ENCODE measurements at places on chromosomes 12 and 14.

GRCh38 chr12:59742841-59743240, 147.0 kb downstream of the SLC16A7 start:
- DNase-seq = no peak

DNA sequence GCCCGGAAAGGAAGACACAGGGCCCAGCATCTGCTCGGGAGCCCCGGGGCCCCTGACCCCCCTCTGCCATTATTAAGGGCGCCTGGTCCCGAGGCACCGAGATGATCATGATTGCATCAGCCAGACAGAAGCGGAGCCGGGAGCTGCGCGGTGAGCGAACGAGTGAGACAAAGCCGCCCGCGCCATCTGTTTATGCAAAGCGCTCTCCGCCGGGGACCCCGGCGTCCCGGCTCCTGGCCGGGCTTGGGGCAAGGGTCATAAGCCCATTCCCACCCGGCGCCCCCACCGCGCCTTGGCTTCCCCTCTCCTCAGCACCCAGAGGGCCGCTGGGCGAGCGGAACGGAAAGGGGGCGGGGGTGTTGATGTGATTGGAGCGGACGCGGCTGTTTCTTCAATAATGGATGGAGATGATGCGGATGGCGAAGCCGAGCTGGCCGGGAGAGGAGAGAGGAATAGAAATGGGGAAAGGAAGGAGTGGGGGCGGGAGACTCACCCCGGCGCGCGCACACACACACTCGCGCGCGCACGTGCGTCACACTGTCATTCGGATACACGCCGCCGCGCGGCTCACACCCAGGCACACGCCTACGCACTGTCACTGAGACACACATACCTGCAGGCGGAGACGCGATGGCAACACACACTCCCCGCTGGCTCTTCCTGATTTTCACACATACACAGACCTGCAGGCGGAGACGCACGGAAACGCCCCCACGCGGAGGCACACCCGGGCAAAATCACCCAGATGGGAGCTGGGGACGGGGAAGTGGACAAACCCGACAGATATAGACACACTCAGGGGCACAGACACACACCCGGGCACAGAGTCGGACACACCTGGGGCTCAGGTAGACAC, 10.7 kb downstream of the STAC3 start:
- DNase-seq = peak; percentile 58

DNA sequence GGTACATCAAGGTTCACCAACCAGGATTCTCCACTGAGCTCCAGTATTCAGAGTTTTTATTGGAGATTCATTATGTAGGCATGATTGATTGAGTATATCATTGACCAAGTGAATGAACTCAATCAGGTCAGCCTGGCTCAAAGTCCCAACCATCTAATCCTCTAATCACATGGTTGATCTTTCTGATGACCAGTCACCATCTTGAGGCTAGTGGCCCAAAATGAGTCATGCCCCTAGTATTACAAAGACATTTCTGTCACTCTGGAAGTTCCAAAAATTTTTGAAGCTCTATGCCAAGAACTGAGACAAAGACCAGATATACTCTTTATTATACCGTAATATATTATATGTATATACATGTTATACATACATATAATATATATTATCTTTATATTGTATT, 75.9 kb upstream of the ATF7IP start:
- DNase-seq = no peak

GRCh38 chr12:61916831-61917230, 343.4 kb upstream of the USP15 start:
- DNase-seq = no peak

- no peak for DNase-seq
These were observed 26.9 kb downstream of the BATF start for GRCh38 chr14:75549169-75549568.

DNA sequence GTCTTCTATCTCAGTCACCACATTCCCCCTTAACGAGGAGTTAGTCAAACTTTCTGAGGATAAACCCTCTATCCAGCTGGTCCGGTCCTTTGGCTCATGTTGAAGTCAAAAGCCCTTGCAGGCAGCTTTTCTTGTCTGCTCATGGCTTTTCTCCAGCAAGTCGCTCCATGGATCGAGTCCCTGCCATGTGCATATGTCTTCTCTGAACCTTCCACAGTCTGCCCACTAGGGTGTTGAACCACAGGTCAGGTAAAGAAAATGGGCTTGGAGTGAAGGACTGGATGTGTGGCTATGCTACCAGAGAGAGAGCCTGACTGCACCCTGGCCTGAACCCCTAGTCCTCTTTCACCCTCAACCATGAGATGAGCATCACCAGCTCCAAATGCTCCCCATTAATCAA, 22.8 kb downstream of the C14orf132 start:
- DNase-seq = peak; percentile 11

GRCh38 chr12:52254965-52255751, 19.3 kb upstream of the KRT86 start:
- DNase-seq = no peak

DNA sequence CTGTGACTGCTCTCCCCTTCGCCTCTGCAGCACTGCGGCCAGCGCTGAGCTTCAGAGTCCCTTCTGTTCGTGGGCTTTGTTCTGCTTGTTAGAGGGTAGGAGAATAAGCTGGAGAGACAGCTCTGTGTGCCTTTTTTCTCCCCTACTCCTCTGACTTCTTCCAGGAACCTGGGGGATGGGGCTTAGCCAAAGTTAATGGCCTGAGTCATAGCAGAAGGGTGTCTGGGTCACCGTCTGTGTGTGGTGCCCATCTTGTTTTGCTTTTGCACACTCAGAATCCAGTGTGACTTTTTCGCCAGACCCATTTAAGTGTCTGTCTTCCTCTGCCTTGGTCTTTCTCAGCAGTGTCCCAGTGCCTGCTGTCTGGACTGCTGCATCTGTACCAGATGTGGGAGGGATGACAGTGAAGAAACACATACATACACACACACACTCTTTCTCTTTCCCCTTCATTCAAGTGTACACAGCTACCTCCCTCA, 3.0 kb downstream of the KIF5A start:
- no peak for DNase-seq

GRCh38 chr14:95442016-95442632, 74.3 kb downstream of the SYNE3 start:
- DNase-seq = no peak

DNA sequence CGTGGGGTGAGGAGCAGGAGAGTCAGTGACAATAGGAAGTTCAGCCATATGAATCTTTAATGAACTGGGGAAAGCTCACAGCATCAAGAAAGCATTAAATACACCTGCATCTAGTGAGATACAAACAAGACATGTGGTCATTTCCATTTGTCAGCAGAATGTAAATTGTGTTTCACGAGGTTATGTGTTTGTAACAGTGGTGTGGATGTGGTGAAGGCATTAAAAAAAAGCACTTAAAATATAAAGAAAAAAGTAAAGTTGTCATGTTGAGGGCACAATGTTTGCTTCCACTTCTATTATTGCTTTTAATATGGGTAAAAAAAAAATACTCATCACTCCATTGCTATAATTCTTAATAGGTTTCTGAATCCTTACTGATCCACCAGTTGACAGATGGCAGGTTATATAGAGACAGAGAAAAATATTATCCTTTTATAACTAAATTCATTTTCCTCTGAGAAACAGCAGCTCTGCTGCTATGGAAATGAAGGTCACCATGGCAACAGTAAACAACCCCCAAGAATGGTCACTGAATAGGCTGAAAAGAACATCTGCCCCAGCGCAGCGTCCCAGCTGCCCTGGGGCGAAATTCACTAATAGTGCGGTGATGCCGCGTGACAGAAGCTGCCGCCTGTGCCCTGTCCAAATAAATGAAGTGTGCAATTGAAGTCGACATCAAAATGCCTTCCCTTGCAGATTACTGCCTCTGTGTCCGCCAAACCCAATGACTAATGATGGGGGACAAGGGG, 226.1 kb downstream of the FOXN3 start:
- peak; percentile 99 for DNase-seq

DNA sequence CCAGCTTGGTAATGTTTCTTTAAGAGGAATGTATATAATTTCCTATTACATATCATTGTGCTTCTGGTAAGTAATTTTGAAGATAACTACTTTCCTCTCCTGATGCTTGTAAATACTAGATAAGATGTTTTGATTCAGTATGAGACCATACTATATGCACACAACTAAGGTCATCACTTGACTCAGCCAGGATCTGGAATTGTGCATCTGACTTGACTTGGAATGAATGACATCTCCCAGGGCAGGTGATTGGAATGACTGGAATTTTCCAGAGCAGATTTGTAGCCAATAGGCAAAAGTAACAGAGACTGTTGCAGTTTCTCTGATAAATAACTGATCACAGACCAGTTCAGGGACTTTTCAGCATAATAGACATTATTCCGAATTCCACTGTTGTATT, 11.1 kb downstream of the BEST3 start:
- no peak for DNase-seq

Data from NCI-H524 (cell line).